ENCODE measurements at places on chromosomes 5 and 9.

- ATAC-seq = no peak
Observed at GRCh38 chr5:140162781-140163180, 12.2 kb upstream of the CYSTM1 start.

DNA sequence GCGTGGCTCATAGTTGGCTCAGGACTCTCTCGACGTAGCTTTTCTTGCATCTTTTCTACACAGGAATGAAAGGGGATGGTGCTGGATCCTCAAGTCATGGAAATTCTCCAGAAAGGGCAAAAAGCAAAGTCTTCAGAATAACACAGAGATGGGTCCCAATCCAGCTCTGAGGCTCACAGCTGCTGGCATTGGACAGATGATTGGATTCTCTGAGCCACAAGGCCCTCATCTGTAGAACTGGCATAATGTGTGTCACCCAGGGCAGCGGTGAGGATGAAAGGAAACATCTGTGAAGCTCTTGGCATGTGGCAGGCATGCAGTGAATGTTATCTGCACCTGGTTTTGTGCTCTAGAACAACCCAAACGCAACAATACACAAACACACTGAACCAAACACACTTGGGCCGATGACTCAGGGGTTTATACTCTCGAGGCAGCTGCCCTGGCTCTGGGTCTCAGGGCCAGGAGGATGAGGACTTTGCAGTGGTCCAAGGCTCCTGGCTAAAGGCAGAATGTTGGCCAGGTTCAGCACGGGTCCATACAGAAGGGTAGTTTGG lies 64.0 kb upstream of the UBTD2 start:
- ATAC-seq = no peak

DNA sequence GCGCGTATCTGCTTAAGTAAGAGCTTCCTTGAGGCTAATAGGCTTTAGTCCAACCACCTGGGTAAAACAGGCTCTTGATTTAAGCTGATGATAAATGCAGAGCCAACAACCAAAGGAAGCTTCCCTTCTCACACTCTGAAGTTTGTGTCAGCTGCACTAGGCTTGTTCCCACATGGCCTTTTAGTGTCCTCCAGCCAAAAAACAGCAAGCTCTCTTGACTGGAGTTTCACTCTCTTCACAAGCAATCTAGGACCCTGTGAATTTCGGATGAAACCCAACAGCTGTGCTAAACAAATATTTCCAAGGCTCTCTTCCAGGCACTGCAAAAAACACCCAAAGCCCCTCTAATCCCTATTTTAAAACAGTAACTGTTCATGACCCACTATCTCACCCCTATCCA lies 63.9 kb downstream of the SAXO1 start:
- no peak for ATAC-seq

DNA sequence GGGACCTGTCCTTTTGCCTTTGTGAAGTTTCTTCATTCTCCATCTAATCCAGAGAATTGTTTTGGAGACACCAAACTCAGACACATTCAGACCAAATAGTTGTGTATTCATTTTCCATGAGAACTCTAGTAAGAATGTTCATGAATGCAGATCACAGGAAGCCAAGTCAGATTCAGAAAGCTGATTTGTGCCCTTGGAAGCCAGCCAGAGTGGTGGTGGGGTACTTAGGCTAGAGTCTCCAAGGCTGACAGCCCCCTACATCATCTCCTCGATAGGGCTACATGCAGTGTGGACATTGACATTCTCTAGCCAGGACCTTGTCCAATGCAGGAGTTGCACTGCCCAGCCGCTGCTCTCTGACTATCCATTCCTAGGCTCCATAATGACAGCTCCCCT lies 137.6 kb downstream of the UGCG start:
- no peak for ATAC-seq

DNA sequence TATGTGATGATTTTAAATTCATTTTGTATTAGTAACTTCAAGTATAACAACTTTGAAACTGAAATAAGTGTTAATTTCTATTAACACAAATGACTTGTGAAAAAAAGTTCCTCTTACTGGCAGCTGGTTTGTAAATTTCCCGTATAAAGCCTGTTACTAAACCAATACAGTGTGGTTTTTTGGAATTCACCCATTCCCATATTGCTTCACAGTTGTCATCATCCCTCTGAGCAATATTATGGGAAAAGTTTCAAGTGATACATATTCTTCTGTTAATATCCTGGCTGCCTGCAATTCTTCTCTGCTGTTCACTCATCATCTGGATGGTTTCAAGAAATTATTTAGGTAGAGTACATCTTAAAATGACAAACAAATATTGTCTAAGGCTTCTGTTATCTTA lies 1185.1 kb upstream of the C9orf72 start:
- ATAC-seq = no peak

DNA sequence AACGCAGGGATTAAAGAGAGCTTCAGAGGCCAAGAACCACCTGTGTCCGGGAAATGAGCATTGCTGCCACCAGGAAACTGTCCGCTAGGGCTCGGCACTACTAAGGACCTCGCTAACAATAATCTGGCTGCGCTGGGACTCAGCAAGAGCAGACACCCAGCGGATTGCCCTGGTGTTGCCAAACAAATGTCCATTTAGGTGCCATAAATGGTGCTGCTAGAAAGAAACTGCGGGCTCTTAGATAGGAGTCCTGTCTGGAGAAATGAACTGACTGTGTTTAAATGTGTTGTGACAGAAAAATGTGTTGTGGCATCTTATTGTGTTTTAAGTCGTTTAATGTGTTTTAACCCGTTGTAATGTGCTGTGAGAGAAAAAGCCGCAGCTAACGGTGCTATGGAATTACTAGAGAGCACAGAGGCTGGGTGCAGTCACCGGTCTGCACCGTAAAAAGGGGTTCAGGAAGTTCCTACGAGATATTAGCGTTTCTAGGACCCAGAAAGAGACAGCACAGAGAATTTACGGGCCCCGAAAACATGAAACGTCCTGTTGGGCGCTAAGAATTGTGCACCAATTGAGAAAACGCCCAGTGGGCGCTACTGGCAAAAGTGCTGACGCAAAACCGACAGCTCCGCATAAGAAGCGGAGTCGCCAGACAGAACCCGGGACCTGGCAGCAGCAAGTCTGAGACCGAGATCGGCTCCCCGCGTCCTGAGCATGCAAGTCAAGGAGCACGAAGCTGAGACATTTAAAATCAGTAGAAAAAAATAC lies 90.6 kb downstream of the ANXA2R start:
- peak; percentile 35 for ATAC-seq

GRCh38 chr9:97632248-97632984 lies 752 bp downstream of the TSTD2 start:
- ATAC-seq = peak; percentile 11

GRCh38 chr5:60722416-60722815 lies 22.4 kb upstream of the DEPDC1B start:
- ATAC-seq = no peak

DNA sequence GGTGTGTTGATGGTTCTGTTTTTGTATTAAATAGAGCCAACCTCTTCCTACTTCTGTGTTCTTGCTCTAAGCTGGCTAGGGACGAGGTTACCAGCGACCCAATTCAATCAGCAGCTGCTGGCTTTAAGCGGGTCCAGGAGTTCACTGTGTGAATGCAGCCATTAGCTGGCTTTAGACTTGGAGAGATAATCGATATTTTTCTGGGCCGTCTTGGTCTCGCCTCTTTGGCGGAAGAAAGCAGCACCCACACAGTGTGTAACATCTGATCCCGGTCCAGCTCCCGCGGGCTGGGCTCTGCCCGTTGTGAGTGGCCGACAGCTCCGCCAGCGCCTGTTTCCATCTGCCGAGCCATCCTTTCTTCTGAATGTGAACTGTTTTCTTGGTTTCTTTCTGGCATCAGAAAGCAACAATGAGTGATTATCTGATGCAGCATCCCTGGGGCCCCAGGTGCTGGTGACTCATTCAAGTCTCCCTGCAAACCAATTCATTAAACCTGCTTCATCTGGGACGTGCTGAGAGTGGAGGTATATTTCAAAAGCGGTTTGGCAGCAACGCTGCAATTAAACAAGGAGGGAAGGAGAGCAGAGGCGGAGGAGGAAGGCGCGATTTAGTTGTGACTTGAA lies 90.8 kb upstream of the IRX4 start:
- no peak for ATAC-seq

DNA sequence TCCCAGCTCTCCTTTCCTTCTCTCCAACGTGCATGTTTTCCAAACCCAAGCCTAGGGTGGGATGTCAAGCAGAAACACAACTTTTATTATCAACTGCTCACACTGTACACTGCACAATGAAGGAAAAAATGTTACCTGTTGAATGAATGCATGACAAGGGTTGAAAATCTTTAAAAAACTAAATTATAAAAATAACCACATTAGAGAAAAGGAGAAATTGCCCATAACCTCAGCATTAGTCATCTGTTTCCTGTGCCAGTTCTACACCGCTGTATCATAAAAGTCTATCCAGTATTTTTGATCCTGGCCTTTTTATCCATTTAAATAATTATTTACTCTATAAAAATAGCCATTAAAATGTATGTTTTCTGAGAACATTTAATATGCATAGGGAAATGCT lies 101.1 kb downstream of the APBA1 start:
- no peak for ATAC-seq

- no peak for ATAC-seq
Observed at GRCh38 chr5:16625096-16625495, 8.3 kb upstream of the RETREG1 start.

- ATAC-seq = no peak
Observed at GRCh38 chr9:117334101-117334500, 80.8 kb downstream of the ASTN2 start.

DNA sequence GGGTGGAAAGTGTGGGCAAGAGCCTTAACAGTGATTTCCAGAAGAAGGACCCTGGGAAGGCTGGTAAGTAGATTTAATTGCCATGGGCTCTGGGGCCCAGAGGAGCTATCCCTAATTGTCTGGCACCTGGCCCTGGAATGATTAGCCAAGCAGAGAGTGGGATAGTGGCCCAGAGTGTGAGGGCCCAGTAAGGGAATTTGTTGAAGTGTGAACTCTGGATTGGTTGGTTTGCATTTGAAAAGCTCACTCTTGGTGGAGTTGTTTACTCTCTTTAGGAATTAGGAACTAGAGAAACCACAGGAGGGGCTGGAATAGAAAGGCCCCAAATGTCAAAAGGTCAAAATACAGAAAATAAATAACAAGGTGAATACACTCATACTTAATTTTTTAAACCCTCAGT lies 207.1 kb downstream of the GABRG2 start:
- no peak for ATAC-seq

DNA sequence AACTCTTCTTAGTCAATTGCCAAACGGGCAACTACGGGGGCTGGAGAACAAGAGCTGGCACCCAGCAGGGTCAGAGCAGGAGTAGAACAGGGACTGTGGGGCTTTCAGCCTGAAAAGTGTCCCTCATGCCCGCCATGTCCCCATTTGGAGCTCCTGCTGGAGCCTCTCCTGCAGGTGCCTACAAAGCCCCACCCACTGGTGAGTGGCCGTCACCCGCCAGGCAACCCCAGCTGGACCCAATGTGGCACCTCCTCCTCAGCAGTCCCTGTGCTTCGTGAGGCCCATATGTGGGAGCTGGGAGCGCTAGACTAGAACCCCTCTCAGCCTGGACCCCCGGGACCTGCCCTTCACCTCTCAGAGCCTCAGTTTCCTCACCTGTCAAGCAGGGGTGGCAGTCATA lies 40.9 kb downstream of the VAV2 start:
- no peak for ATAC-seq

Data from activated T-helper 17 cell treated with anti-CD3 and anti-CD28 coated beads, Interleukin-2, amount 50 U/mL, for 72 hours (primary cell).